Neural crest cell (in vitro differentiated cells): ENCODE measurements at places on chromosomes 11 and 22. TPM values are rescaled to one million over a fixed set of nuclear protein-coding genes. Genes with fewer than 3 reads are reported as not detected.

DNA sequence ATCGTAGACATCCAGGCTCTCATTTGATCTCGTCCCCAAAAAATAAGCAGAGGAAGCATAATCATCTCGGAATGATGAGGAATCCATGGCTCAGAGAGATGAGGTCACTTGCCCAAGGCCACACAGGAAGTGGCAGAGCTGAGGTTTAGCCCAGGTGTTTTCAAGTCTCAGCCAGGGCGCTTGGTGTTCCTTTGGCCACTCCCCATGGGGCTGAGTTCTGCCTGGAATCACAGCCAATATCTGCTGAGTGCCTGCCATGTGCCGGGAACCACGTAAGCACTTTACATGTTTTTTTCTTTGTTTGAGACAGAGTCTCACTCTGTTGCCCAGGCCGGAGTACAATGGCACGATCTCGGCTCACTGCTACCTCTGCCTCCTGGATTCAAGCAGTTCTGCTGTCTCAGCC lies 29.5 kb upstream of the MYH9 start:
- no peaks in the 10 kb centered on the region for H3K36me3 ChIP-seq
- H3K27ac ChIP-seq, result no peak overlapping the region
- H3K27me3 ChIP-seq, result no peaks in the 10 kb centered on the region
- DNase-seq, result no peak
- peaks cover 8% of the 10 kb centered on the region for H3K4me1 ChIP-seq
- H3K4me3 ChIP-seq, result no peak overlapping the region

GRCh38 chr11:22674470-22675439 lies 8.3 kb downstream of the GAS2 start:
- H3K36me3 ChIP-seq, result no peaks in the 10 kb centered on the region
- H3K4me3 ChIP-seq, result no peak overlapping the region
- H3K27me3 ChIP-seq, result peaks cover 11% of the 10 kb centered on the region
- DNase-seq, result no peak
- no peak overlapping the region for H3K27ac ChIP-seq

Gene C11orf97
- total RNA-seq, result not detected in 2 replicates

GRCh38 chr11:10751581-10751940 lies 515 bp downstream of the CTR9 start:
- H3K4me3 ChIP-seq, result peak overlapping the region; percentile 99
- peaks cover 13% of the 10 kb centered on the region for H3K4me1 ChIP-seq
- no peaks in the 10 kb centered on the region for H3K27me3 ChIP-seq

GRCh38 chr11:44572884-44573283 lies 7.4 kb downstream of the CD82 start:
- no peak overlapping the region for H3K27ac ChIP-seq
- no peaks in the 10 kb centered on the region for H3K36me3 ChIP-seq
- peaks cover 3% of the 10 kb centered on the region for H3K27me3 ChIP-seq
- no peak for DNase-seq
- peaks cover 28% of the 10 kb centered on the region for H3K4me1 ChIP-seq

DNA sequence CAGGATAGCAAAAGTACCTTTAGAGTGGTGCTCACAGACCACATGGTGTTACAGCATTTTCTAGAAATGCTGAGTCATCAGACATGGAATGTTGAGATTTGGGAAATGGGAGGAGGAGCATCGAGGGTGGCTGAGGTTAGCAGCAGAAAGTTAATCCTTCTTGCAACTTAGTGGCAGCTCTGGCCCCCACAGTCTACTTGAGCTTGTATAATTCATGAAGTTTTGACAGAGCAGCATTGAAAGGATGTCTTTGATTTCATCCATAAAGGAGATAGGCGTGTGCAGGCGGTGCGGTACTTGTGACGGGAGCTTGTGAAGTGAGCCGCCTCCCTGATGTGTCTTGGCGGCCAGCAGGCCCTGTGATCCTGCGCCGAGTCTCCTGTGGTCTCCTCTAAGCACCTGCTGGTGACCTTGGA lies 330.5 kb downstream of the TBC1D22A start:
- H3K4me3 ChIP-seq, result no peak overlapping the region
- peak overlapping the region; percentile 8 for H3K27ac ChIP-seq
- DNase-seq, result no peak
- H3K36me3 ChIP-seq, result peaks cover 31% of the 10 kb centered on the region
- H3K27me3 ChIP-seq, result peaks cover 12% of the 10 kb centered on the region
